ENCODE measurements at places on chromosomes 16 and 17.

DNA sequence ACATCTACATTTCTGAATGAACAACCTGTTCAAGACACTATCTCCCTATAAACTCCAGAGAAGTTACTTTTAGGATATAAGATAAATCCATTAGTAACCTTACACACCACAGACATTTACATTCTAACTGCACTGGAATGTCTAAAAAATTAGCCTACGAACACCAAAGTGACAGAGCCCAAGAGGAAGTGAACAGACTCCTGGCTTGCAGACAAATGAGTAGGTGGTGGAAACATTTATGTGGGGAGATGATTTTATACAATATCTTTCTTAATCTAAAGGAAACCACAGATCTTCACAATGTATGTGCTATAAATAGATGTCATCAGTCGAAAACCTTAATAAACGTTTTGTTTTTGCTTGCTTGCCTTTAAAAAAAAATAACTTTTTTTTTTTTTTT is 18.8 kb downstream of the ZNF652 start:
- DNase-seq = peak; percentile 90

DNA sequence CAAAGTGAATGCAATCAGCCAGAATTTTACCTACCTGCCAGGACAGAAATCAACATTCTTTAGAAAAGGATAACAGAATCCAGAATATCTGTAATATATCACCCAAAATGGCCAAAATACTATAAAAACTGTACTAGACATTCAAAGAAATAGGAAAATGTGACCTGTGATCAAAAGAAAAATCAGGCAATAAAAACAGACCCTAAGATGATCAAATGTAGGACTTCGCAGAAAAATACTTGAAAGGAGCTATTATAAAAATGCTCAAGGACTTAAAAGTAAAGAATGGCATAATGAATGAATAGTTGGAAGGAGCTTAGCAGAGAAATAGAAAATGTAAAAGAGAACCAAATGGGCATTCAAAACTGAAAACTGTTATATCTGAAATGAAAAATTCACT is 4.1 kb downstream of the LPCAT2 start:
- no peak for DNase-seq

DNA sequence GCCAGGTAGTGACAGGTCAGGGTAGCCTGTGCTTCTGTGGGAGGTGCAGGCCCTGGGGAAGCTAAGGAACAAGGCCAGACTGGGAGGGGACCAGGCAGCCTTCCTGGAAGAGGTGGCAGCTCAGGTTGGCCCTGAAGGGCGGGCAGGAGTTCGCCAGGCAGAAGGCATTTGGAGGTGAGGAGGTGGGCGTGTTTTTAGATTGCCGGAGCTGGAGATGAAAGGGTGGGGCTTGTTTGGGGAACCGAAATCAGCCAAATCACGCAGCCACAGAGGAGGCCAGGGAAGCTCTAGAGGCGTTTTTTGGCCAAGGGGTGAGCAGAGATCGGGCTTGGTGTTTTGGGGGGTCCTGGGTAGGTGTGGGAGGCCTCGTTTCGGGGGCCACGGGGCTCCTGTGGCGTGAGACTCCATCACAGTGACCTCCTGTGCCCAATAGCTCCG is 7.6 kb downstream of the ADCY7 start:
- DNase-seq = peak; percentile 70

DNA sequence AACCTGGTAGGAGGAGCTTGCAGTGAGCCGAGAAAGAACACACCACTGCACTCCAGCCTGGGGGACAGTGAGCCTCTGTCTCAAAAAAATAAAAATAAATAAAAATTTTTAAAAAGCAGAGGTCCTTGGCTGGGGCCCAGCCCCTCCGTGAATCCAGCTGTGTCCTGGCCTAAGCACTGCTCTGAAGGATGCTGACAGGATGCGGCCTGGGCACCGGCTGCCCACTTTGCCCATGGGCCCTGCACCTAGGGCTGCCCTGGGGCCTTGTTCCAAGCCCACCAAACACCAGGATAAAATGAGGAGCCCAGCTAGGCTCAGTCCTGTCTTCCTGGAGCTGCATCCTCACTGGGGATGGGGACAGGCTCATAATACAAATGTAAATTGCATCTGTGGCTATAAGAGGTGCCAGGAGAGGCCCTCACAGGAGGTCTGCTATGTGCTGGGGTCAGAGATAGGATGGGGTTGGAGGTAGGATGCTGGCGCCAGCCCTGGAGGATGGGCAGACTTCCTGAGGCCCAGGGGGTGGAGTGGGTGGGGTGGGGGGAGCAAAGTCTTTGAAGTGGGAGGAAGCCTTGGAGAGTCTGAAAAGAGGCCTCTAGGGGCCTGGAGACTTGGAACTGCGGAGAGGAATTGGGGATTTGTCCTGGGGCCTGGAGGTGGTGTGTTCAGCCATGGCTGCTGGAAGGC is 6.2 kb downstream of the C16orf89 start:
- DNase-seq = no peak

DNA sequence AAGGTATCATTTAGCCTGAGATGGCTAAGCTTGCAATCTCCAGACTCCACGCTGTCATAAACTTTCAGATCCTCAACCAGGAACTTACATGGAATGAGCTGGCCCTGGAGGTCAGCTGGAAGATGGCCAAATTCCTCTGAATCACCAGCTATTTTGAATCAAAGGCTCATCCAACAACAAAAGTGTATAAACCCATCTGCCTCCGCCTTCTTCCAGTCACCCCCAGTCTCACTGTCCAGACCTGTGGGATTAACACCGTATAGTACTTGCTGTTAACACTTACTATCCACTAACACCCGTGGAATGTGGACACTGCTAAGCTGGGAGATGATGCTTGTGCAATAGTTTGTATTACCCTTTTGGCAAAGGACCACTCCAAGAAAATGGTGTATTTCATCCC is 1.9 kb upstream of the LCMT1 start:
- DNase-seq = peak; percentile 84

DNA sequence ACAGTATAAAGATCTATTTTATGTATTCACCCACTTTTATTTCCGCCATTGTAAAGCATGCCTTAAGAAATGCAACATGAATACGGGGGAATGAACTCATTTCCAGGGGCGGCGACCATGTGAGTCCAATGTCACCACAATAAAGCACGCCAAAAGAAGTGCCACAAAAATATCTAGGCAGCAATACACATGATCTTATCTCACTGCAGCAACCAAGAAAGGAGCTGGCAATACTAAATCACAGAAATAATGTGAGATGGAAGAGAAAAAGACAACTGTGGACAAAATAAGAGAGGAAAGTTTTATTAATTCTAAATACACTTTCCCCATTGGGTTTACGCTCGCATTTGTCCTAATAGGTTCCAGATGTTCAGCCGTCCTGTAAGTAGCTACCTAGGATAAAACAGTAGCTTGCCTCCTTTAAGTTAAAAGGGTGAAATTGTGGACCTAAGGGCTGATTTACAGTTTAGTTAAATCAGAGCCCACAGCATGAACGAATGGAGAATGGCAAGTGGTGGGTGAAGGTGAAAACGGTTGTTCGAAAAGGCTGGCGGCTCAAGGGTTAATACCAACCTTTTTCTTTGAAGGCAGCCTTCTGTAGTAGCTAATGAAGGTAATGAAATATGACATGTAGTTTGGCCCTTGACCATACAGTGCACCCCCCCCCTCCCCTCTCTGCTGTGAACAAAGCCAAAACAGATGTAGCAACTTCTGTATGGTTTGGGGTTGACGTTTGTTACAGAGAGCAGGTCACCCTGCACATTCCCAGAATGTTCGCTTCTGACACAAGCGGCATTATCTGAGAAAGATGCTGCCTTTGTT is 504.2 kb upstream of the PSMD7 start:
- DNase-seq = no peak
